GM10248 (cell line): ENCODE measurements at places on chromosomes 1 and 21.

- DNase-seq = no peak
Observed at GRCh38 chr1:7384679-7385078, 386.4 kb upstream of the VAMP3 start.

DNA sequence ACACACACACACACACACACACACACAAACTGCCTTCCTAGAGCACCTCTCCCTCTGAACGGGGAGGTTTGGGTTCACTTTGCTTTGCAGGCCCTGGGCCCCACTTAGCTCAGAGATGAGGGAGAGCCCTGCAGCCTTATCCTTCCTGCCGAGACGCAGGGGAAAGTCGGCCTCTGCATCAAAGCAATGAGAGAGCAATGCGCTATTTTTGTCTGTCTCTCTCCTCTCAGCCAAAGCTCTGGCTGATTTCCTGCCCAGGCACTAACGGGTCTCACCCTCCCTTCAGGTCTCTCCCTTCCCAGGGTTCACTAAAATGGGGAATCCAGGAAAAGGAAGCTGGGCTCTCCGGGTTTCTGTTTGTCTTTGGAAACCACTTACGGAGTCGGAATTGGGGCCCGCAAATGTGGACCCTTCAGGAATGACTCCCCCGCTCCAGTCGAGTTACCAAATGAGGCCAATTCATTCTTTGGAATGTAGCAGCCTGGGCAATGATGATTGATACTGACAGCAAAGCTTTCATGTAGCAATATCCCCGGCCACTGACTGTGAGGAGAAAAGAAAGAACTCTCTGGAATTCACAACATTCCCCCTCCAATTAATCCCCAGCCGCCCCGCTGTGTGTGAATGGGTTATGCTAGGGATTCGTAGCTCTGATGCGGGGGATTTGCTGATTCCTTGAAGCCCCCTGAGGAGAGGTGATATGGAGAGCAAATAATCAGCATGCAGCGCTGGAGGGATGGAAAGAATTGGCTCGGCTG, 61.5 kb upstream of the WLS start:
- no peak for DNase-seq

- no peak for DNase-seq
Observed at GRCh38 chr1:59669752-59670312, 144.9 kb upstream of the HOOK1 start.

GRCh38 chr1:232872738-232873137, 67.5 kb downstream of the MAP10 start:
- DNase-seq = no peak

DNA sequence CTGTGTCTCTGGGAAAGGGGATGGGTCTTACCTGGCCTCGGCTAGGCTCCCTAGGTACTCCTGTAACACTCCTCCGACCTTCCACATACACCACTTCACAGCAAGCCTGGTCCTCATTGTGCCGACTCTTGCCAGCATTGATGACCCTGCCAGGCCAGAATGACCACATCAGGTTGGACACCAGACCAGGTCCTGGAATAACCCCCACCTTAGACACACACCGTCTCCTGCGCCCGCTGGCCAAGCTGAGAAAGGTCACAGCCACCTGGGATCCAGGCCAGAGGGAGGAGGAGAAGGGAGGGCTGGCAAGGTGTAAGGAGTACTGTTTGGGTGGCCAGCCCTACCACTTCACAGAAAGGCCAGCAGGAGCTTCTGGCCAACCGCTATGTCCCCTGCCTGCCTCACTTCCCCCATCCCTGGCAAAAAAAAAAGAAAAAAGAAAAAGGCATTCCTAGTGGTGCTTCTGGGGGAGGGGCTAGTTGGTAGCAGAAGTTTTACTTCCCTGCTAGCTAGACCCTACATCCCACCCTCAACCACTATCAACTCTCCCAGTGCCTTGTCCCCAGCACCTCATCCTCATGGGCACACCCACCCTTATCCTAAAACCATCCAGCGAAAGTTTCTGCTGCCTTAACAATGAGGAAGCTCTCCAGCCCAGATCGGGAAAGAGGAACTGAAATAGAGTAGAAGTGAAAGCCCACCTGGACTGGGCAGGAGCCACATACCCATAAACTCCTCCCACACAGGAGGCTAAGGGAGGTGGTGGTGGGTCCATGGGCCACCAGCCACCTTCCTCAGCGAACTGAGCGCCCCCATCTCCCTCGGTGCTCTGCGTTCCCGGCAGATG, 1.4 kb downstream of the PPM1J start:
- peak; percentile 62 for DNase-seq

- no peak for DNase-seq
Observed at GRCh38 chr1:65114322-65114721, 33.7 kb upstream of the AK4 start.

- DNase-seq = no peak
Observed at GRCh38 chr1:1331068-1331965, at the start of gene TAS1R3. Gene TAS1R3, plus strand, starts transcription at chr1:1331280. Its CDS starts 66 bp downstream, at chr1:1331346.

- DNase-seq = no peak
Observed at GRCh38 chr1:159055181-159055641, 21.4 kb downstream of the AIM2 start.

DNA sequence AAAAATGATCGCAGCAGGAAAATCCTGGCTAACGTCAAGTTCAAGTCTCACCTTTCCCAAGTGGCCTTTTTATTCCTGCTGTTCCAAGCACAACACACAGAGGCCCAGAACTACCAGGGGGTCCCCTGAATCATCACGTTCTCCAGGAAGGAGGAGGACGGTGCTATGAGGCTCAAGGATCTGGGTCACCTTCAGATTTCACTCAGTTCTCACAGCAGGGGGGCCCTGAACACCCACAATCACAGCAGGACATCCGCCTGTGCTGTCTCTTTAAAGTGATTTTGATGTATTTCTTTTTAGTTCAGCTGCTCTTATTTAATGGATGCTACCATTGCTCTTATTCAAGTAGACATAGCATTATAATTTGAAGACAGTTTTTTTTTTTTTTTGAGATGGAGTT, 173.4 kb downstream of the HUNK start:
- DNase-seq = no peak

DNA sequence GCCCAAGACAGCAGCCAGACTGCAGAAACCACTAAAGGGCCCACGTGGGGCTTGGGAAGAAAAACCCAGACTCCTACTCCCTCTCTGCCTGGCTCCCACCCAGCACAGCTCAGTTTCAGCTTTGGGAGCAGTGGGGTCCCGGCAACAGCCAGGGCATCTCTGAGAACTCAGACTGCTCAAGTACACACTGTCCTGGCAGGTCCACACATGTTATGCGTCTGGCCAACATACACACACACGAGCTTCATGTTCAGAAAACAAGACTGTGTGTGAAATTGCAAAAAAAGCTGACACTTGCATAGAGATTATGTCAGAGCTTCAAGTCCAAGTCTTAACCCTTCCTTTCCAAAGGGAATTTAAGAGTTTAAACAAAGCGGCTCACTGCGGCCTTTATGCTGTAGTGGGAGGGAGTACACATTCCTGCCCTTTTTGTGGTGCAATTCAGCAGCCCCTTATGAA, 136.6 kb upstream of the CD34 start:
- DNase-seq = no peak

DNA sequence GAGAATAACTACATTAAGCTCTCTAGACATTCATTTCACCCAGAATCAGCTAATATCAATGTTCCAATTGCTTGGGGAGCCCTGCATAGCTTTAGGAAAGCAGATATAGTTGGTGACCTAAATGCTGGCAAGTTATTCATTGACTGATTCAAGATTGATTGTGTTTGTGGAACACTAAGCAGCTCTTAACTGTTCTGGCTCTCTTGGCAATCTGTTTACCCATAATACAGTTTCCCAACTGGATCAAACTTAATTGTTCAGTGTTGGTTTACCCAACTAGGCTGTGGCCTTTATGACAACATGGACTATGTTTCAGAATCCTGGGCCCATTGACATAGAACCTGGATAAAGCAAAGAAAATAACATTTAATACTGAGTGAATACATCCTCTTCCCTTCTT, 83.7 kb downstream of the NRDC start:
- no peak for DNase-seq

GRCh38 chr21:40797891-40798290, 49.1 kb downstream of the DSCAM start:
- no peak for DNase-seq

- DNase-seq = no peak
Observed at GRCh38 chr1:218779341-218780100, 394.2 kb upstream of the LYPLAL1 start.

GRCh38 chr1:6094801-6095505, 49.3 kb downstream of the KCNAB2 start:
- DNase-seq = no peak

DNA sequence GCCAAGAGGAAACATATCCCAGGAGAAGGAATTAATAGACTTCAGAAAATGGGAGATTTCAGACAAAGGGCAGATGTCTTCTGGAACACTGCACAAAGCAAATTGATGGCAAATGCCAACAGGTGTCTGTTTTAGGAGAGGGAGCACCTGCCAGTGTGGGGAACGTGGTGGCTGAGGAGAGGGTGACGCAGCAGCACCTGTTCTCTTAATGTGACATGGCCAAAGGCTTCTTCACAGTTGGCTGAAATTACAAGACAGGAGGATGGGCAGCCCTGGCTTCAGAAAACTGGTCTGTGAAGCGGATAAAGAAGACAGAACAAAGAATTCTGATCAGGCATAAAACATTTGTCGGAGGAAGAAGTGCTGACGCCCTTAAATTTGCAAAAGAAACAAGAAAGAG, 178.7 kb upstream of the RUNX1 start:
- DNase-seq = no peak

- no peak for DNase-seq
Observed at GRCh38 chr1:116962987-116963639, 38.4 kb upstream of the CD101 start.

DNA sequence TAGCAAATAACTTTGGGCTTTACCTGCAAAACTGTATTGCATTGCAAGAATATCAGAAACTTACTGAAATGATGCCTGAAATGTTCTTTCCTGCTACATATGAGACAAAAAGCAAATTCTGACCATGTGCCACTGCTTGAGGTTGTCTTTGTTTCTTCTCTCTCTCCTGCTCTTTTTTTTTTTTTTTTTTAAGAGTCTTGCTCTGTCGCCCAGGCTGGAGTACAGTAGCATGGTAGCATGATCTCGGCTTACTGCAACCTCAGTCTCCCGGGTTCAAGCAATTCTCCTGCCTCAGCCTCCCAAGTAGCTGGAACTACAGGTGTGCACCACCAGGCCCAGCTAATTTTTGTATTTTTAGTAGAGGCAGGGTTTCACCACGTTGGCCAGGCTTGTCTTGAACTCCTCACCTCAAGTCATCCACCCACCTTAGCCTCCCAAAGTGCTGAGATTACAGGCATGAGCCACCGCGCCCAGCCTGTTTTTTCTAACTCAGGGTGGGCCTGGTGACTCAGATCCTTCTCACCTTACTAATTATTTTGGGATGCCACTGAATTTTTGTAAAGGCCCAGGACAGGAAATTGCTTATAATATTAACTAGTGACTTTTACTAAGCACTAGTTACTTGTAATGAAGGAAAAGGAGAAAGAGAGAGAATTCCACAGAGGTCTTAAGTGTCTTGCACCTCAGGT, 35.9 kb downstream of the DNASE2B start:
- no peak for DNase-seq

GRCh38 chr1:18486195-18486594, 5.5 kb downstream of the KLHDC7A start:
- DNase-seq = no peak
